ENCODE measurements at places on chromosomes 4 and X.

DNA sequence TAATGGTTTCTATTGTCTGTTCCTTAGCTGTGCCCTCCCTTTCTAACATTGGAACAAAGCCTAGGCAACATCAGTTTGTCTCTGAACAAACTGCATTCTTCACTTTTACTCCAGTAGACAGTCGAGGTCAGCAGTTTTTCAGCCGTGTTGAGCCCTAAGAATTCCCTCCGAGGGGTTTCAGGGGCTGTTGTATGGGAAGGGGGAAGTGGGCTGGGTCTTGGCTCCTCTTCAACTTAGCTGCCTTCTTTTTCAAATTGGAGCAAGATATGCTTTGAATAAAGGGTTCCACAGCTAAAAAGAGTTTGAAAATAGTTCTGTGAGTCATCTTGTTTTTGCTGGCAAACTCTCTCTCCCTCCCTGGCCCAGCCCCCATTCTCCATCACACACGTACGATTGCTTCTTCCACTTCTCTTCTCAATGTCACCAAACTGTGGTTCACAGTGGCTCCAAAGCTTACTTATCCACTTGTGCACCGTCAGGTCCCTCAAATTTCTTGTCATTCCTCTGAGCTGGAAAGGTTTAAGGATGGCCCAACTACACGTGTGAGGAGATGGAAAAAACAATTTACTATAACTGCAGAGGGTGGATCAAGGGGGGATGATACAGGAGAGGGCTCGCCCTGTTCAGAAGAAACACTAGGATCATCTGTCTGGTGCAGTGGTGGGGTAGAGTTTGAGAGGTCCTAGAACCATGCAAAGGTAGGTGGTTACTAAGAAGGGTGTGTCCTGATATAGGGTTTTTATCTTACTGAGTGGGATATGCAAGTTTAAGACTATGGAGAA is 9.2 kb upstream of the MAML3 start:
- no peak for DNase-seq

- DNase-seq, result no peak
These were observed 980.7 kb upstream of the GRIA3 start for GRCh38 chrX:122203399-122203798.

DNA sequence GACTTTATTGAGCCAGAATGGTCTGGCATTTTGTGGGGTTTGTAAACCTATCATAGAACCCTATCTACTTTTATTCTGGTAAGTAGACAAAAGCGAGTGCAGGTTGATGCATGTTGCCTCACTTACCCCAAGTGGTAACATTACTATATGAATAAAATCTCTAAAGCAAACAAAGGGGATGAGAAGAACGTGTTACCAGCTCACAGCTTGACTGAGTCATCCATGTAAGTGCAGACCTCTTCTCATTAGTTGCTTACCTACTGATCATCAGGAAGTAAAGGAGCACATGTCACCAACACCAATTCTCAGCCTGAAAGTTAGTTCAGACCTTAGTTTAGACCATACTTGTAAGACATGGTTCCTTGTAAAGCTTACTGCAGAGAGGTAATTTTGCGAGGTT is 1328.3 kb downstream of the C4orf33 start:
- DNase-seq, result no peak

DNA sequence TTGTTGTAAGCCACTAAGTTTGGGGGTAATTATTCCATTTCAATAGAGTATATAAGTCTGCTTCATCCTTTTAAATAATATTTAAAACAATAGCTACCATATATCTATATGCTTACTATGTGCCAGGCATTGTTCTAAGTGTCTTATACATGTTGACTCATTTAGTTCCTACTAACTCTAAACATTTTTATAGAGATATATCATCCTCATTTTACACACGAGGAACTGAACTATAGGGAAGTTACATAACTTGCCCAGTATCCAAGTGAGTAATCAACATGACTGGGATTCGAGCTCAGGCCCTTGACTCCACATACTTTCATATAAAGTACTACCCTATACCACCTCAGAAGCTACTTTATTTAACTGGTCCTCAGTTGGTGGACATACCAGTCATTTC is 175.3 kb upstream of the RAI2 start:
- no peak for DNase-seq

GRCh38 chr4:163920426-163920825 is 425.9 kb downstream of the TMA16 start:
- no peak for DNase-seq

DNA sequence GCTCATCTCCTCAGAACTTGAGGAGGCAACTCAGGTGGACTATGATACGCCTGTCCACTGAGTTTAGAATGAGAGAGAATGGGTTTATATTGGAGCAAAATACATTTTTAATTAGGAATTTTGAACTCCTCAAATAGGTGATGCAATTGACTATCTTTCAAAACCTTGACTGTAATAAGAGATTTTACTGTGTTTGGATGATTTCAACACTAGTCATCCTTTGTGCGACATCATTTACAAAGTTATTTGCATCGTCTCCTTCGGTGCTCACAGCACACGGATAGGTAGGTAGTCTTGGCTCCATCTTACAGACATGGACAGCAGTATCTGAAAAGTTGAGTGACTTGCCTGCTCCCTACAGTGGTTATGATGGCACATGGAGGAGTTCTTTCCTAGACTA is 67.0 kb downstream of the AASDH start:
- no peak for DNase-seq

GRCh38 chr4:184648054-184648312 is 1.3 kb downstream of the CASP3 start:
- no peak for DNase-seq
